HT1080 (cell line): ENCODE measurements at places on chromosomes 16 and 17. TPM values are rescaled to one million over a fixed set of nuclear protein-coding genes. Genes with fewer than 3 reads are reported as not detected.

SRCIN1 gene
- 0.08 TPM in 1 of 2 replicates, not detected in the other for total RNA-seq

ADAM11 gene
- total RNA-seq: 2.8 and 3.4 TPM in 2 replicates

NME3 gene
- 7.3 and 7.4 TPM in 2 replicates for total RNA-seq

CACNG3 gene
- not detected in 2 replicates for total RNA-seq

ALDH3A1 gene
- total RNA-seq: 0.85 TPM in 1 of 2 replicates, not detected in the other
